ENCODE measurements at places on chromosomes 13 and 19.
A peak's percentile ranks its signal among the peaks of the same experiment; 100 is the strongest.

GRCh38 chr13:31846961-31847752 lies 107.8 kb downstream of the RXFP2 start:
- H3K36me3 ChIP-seq, result no peaks in the 10 kb centered on the region
- DNase-seq, result no peak
- peaks cover 19% of the 10 kb centered on the region for H3K27me3 ChIP-seq
- H3K4me1 ChIP-seq, result peaks cover 4% of the 10 kb centered on the region
- H3K27ac ChIP-seq, result peak overlapping the region; percentile 72

GRCh38 chr19:8262431-8262830 lies 45.7 kb downstream of the CD320 start:
- H3K4me3 ChIP-seq, result no peak overlapping the region
- no peak overlapping the region for H3K27ac ChIP-seq
- DNase-seq, result no peak
- H3K36me3 ChIP-seq, result peaks cover 25% of the 10 kb centered on the region

GRCh38 chr13:27644302-27644701 lies 22.6 kb downstream of the POLR1D start:
- peaks cover 61% of the 10 kb centered on the region for H3K4me1 ChIP-seq
- peaks cover 8% of the 10 kb centered on the region for H3K36me3 ChIP-seq
- H3K27me3 ChIP-seq, result no peaks in the 10 kb centered on the region
- no peak overlapping the region for H3K4me3 ChIP-seq

GRCh38 chr19:6828306-6828697 lies 55.8 kb downstream of the VAV1 start:
- H3K27ac ChIP-seq, result no peak overlapping the region
- H3K4me3 ChIP-seq, result no peak overlapping the region
- H3K27me3 ChIP-seq, result peaks cover 6% of the 10 kb centered on the region

DNA sequence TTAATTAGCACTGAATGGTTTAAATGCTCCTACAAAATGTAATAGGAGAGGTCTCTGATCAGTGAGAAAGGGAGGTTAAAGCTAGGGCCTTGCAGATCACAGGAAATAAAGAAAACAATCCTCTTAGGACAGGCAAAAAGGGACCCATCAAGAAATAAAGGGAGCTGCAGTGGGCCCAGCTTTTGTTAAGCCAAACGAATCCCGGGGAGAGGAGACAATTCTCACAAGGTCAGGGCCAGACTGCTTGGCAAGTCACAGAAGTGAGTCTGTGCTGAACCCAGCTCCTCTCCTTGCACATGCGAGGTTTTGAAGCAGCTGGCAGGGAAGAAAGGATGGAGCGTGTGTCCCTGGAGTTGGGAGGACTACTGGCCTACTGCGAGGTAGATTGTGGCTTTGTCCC lies 285.8 kb downstream of the COG6 start:
- H3K36me3 ChIP-seq, result no peaks in the 10 kb centered on the region
- H3K27ac ChIP-seq, result no peak overlapping the region
- H3K4me1 ChIP-seq, result peaks cover 8% of the 10 kb centered on the region
- no peak for DNase-seq
- H3K27me3 ChIP-seq, result no peaks in the 10 kb centered on the region
- H3K4me3 ChIP-seq, result no peak overlapping the region

GRCh38 chr13:39450176-39450575 lies 152.8 kb downstream of the LHFPL6 start:
- no peaks in the 10 kb centered on the region for H3K27me3 ChIP-seq
- peak overlapping the region; percentile 19 for H3K27ac ChIP-seq
- no peak overlapping the region for H3K4me3 ChIP-seq

- H3K27me3 ChIP-seq, result no peaks in the 10 kb centered on the region
- H3K36me3 ChIP-seq, result peaks cover 51% of the 10 kb centered on the region
- H3K4me1 ChIP-seq, result no peaks in the 10 kb centered on the region
Observed at GRCh38 chr19:11448923-11449554, 13.6 kb downstream of the PRKCSH start.

- H3K27me3 ChIP-seq, result no peaks in the 10 kb centered on the region
- no peaks in the 10 kb centered on the region for H3K4me1 ChIP-seq
- H3K27ac ChIP-seq, result no peak overlapping the region
Observed at GRCh38 chr13:79450110-79450509, 30.8 kb upstream of the NDFIP2 start.

DNA sequence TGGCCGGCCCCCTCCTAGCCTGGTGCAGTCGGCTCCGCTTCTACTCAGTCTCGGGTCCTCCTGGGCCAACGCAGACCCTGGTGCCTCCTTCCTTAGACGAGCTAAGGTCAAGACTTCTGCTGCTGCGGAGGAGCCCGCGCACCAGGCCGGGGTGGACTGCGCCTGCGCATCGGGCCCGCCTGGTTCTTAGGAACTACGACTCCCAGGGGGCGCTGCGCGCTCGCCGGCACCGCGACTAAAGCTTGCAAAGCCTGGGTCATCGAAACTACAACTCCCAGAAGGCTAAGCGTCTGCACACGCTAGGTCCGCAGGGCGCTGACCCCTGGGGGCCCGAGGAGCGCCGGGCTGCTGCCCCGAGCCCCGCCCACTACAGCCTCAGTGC lies at the start of gene ZNF835:
ZNF835 (minus strand) TSS at position 145 of the 382 bp plus-strand sequence. CDS start 6,559 bp downstream, outside the sequence.
- H3K36me3 ChIP-seq, result no peaks in the 10 kb centered on the region
- peak; percentile 97 for DNase-seq
- H3K4me1 ChIP-seq, result peaks cover 18% of the 10 kb centered on the region
- H3K4me3 ChIP-seq, result peak within 1 kb of the TSS; percentile 68
- H3K27me3 ChIP-seq, result no peaks in the 10 kb centered on the region
- H3K27ac ChIP-seq, result peak within 1 kb of the TSS; percentile 49

DNA sequence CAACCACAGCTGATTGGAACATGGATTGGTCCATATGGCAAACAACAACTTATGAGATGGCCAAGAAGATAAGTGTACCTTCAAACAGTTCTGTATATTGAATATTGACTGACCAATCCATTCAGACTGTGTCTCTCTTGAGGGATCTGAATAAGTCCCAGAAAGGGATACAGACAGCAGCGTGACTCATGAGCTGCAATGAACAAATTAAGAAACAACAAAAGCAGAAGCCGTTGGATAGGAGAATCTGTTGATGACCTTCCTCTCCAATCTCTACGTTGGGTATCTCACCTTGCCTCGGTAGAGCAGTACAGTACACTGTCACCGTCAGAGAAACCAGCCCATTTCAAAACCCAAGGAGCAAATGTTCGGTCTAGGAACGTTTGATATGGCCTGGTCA lies 21.3 kb downstream of the MBD3L2B start:
- H3K27me3 ChIP-seq, result no peaks in the 10 kb centered on the region
- H3K4me1 ChIP-seq, result no peaks in the 10 kb centered on the region
- H3K27ac ChIP-seq, result no peak overlapping the region
- no peak for DNase-seq
- no peak overlapping the region for H3K4me3 ChIP-seq

DNA sequence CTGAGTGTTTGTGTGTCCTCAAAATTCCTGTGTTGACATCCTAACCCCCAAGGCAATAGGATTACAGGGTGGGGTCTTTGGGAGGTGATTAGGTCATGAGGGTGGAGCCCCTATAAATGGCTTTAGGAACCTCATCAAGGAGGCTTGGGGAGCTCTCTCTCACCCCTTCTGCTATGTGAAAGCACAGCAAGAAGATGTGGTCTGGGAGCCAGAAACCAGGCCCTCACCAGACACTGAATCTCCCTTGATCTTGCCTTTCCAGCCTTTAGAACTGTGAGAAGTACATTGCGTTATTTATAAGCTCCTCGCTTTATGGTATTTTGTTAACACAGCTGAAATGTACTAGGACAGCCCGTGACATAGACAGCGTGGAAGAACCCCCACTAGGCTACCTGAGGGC lies 712.0 kb upstream of the SGCG start:
- no peak overlapping the region for H3K27ac ChIP-seq
- H3K4me1 ChIP-seq, result peaks cover 6% of the 10 kb centered on the region
- no peaks in the 10 kb centered on the region for H3K27me3 ChIP-seq
- H3K4me3 ChIP-seq, result no peak overlapping the region
- no peaks in the 10 kb centered on the region for H3K36me3 ChIP-seq
- DNase-seq, result no peak

- no peak for DNase-seq
- H3K27ac ChIP-seq, result no peak overlapping the region
- H3K4me1 ChIP-seq, result peaks cover 26% of the 10 kb centered on the region
Observed at GRCh38 chr13:99435116-99435515, 66.2 kb upstream of the TM9SF2 start.

GRCh38 chr19:3697671-3698385 lies 2.4 kb downstream of the PIP5K1C start:
- no peak for DNase-seq
- H3K27ac ChIP-seq, result peak overlapping the region; percentile 98
- peaks cover 3% of the 10 kb centered on the region for H3K36me3 ChIP-seq
- no peaks in the 10 kb centered on the region for H3K27me3 ChIP-seq

DNA sequence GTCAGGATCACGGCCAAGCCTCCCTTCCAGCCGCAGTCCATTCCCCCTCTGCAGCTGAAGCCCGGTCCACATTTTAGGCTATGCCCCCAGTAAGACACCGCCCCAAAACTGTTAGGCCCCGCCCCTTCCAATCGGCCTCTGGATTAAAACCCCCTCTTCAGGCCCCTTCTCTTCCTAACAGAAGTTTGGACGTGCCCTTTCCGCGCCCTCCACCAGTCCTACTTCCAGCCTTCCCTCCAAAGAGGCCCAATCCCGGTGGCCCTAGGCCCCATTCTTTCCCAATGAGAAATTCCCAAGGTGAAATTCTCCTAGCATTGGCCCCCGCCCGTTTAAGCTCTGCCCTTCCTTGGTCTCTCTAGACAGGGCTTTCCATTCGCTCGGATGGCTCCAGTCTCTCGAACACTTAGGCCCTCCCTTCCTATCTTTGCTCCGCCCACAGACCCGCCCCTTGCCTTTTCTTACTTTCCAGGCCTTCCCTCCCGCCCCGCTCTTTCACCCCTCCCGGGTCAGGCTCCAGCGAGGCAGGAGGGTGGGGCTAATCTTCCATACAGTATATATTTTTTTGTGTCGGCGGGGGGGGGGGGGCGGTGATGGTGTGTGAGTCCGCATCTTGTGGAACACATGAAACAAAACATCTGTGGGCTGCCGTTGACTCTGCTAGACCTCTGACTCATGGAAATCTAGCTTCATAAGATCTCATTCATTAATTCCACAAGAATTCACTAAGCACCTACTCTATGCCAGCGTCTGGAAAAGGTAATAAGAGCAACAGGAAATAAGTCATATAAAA lies 13.6 kb downstream of the LTBP4 start:
- peak overlapping the region; percentile 72 for H3K4me3 ChIP-seq
- DNase-seq, result no peak
- H3K27me3 ChIP-seq, result no peaks in the 10 kb centered on the region
- peak overlapping the region; percentile 78 for H3K27ac ChIP-seq
- H3K36me3 ChIP-seq, result peaks cover 22% of the 10 kb centered on the region

DNA sequence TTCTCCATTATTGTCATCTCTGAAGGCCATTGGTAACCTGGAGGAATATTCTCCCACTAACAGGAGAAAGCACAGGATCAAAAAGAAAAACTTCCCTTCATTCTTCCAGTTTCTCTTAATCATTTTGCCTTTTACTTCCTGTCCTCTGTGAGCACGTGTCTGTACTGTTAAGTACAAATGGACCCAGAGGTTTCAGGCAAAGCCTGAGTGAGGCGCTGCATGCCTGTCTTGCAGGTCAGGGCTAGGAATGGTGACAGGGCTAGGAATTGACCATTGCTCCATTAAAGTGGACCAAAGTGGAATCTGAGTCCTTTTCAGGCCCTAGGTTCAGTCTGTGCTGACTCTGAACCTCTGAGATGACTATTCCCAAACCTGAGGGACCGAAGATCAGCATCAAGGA lies 326.7 kb downstream of the SHISA2 start:
- DNase-seq, result no peak
- H3K27me3 ChIP-seq, result no peaks in the 10 kb centered on the region
- no peak overlapping the region for H3K4me3 ChIP-seq

GRCh38 chr19:33294058-33294798 lies 8.1 kb downstream of the CEBPA start:
- no peaks in the 10 kb centered on the region for H3K27me3 ChIP-seq
- no peak overlapping the region for H3K27ac ChIP-seq
- H3K36me3 ChIP-seq, result no peaks in the 10 kb centered on the region

- H3K27me3 ChIP-seq, result peaks cover 19% of the 10 kb centered on the region
- H3K4me3 ChIP-seq, result no peak overlapping the region
- no peaks in the 10 kb centered on the region for H3K4me1 ChIP-seq
- H3K27ac ChIP-seq, result no peak overlapping the region
Observed at GRCh38 chr19:44696939-44697669, 1.8 kb upstream of the CEACAM16 start.

- no peak overlapping the region for H3K4me3 ChIP-seq
- peaks cover 3% of the 10 kb centered on the region for H3K4me1 ChIP-seq
- H3K27me3 ChIP-seq, result no peaks in the 10 kb centered on the region
- no peak for DNase-seq
Observed at GRCh38 chr19:46384396-46384795, 29.0 kb downstream of the CCDC8 start.

- no peak overlapping the region for H3K27ac ChIP-seq
- no peaks in the 10 kb centered on the region for H3K36me3 ChIP-seq
- peaks cover 38% of the 10 kb centered on the region for H3K4me1 ChIP-seq
- peak overlapping the region; percentile 34 for H3K4me3 ChIP-seq
- DNase-seq, result no peak
Observed at GRCh38 chr19:54430306-54431254, 15.3 kb downstream of the TTYH1 start.

Measured in esophagus muscularis mucosa (tissue), 4 donors.